ENCODE measurements at places on chromosomes 5 and 9. TPM values are rescaled to one million over a fixed set of nuclear protein-coding genes. Genes with fewer than 3 reads are reported as not detected.

DNA sequence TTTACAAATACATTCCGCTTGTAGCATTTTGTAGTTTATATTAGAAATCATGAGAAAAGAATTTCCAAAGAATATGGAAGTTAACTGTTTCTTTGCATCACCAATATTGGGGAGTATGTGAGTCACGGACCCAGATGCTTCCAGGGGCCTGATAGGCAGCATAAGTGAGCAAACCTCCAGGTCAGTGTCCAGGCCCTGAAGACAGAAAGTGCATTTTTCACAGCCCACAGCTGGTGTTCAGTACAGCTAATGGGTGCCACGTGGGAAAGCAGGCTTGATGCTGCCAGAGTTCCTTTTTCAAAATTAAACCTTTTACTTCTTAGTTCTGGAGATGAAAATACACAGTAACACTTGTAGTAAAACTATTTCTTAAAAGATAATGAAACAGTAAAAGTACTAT, 454.4 kb upstream of the ACTBL2 start:
- no peak for DNase-seq

DNA sequence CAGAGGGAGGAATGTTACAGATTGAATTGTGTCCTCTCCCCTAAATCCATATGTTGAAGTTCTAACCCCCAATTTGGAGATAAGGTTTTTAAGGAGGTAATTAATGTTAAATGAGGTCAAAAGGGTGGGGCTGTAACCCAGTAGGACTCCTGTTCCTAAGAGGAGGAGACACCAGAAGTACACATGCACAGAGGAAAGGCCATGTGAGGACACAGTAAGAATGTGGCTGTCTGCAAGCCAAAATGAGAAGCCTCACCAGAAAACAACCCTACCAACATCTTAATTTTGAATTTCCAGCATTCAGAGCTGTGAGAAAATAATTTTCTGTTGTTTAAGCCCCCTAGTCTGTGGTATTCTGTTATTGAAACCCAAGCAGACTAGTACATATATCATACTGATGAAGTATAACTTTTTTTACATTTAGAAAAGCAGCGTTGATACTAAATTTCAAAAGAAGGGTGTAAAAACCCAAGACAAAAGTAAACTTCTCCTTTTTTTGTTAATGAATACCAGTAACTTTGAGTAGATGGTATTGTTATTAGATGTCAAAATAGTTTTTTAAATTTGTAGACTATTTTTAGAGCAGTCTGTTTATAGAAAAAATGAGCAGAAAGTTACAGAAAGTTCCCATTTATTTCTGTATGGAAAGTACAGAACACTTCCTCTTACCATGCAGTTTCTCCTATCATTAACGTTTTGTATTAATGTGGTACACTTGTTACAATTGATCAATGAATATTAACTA, 25.1 kb downstream of the RNF180 start:
- DNase-seq = no peak

DNA sequence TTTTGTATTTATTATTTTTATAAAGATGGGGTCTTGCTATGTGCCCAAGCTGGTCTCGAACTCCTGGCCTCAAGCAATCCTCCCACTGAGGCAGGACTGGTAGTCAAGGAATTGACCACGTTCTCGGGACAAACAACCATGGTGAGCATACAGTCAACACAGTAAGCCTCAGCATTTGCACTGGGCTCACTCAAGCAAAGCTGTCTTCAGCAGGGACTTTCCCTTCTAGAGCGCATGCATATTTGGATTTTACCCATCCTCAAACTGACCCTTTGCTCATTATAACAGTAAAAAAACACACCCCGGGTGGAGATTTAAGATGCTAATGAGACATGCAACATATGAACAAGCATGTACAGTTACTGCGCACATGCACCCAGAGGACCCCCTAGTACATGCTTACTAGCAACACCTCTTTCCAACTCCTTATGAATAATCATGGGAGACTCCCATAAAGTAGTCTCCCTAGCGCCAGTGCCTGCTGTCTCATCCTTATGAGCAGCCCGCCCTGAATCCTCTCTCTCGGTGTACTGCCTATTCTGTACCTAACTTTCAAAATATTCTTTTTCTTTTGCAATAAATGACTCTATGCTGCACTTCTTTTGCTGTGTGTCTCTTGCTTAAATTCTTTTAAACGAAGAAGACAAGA, 41.5 kb downstream of the C5orf22 start:
- no peak for DNase-seq

GRCh38 chr5:43852279-43852678, 249.3 kb downstream of the NNT start:
- no peak for DNase-seq

GRCh38 chr5:181181650-181182565, 23.1 kb downstream of the TRIM7 start:
- peak; percentile 85 for DNase-seq

DNA sequence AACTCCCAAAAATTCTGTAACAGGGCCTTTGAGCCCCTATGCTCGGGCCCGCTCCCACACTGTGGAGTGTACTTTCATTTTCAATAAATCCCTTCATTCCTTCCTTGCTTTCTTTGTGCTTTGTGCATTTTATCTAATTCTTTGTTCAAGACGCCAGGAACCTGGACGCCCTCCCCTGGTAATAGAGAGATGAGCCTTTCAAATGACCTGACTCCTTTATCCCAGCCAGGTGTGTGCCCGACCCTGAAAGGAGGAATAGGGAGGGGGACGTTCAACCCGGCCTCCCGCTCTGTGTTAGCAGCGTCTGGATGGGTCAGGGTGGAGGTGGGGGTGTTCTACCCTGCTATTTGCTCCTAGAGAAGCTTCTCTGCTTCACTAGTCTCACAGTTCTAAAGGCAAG, 53.9 kb downstream of the FXN start:
- no peak for DNase-seq

DNA sequence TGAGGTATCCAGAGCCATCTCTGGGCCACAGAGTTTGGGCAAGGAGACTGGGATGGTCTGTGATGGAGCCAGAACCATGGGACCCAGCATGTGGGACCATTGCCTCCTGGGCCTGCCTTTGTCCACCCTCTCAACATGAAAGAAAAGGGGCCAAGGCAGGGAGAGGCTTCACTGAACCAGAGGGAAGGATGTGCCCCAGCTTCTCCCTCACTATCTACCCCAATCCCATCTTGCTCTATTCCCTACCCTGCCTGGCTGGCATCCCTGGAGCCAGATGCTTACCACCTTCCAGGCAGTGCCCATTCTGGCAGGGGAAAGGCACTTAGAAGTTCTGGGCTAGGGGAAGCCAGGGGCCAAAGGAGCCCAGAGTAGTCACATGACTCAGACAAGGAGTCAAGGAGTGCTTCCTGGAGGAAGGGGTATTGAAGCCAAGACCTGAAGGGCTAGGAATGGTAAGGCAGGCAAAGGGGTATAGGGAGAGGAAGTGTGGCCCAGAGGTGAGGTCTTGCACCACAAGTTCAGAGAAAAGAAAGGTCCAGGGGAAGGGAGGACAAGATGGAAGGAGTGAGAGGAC, 9.8 kb downstream of the PDLIM4 start:
- DNase-seq = no peak

DNA sequence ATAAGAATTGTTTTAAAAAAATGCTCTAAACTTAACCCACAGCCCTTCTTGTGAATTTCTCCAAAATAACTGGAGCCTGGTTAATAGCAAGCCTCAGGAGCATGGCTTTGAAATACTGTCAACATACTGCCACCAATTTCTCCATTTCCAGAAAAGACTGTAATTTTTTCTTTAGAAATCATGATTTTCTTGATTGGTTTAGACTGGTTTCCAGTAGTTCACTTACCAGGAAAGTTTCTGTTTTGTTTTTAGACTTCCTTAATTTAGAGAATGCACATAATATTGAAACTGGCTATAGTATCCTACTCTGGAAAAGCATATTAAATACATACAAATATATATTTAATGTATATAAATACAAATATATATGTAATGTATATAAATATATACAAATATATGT, 4.5 kb upstream of the CD274 start:
- DNase-seq = no peak

GRCh38 chr5:23389291-23390101, 117.9 kb upstream of the PRDM9 start:
- DNase-seq = no peak

DNA sequence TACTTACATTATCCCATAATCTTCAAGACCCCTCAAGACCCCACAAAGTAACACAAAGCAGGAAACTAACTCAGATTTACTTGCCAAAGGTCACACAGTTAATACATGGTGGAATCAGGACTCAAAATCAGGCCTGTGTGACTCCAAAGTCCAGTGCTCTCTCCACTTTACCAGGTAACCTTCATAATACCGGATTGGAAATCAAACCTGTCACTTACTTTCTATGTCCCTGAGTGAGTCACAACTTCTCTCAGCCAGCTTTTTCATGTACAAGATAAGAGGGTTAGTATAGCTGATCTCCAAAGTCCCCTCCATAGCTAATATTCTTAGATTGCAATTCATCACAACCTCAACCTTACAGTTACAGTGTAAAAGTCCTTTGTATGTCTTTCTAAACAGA, 17.1 kb downstream of the STRBP start:
- no peak for DNase-seq

GRCh38 chr9:122239722-122240121, 11.0 kb upstream of the LHX6 start:
- no peak for DNase-seq

DNA sequence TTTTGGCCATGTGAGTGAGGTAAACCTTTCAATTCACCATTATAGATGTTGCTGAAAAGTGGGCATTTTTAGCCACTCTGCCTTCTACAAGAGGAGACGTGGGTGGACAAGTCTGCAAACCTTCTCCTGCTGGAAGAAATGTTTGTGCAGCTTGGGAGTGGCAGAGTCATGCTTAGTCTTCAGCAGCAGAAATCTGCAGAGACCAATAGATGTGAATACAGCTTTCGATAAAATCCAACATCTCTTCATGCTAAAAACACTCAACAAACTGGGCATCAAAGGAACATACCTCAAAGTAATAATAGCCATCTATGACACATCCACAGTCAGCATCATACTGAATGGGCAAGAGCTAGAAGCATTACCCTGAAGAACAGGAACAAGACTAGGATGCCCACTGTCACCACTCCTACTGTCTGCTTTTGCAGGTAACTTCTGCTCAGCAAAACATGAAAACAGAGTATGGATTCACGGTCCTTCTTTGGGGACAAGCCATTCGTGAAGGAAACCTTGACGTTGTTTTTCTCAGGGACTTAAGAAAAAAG, 91.3 kb downstream of the RALGPS1 start:
- DNase-seq = no peak

DNA sequence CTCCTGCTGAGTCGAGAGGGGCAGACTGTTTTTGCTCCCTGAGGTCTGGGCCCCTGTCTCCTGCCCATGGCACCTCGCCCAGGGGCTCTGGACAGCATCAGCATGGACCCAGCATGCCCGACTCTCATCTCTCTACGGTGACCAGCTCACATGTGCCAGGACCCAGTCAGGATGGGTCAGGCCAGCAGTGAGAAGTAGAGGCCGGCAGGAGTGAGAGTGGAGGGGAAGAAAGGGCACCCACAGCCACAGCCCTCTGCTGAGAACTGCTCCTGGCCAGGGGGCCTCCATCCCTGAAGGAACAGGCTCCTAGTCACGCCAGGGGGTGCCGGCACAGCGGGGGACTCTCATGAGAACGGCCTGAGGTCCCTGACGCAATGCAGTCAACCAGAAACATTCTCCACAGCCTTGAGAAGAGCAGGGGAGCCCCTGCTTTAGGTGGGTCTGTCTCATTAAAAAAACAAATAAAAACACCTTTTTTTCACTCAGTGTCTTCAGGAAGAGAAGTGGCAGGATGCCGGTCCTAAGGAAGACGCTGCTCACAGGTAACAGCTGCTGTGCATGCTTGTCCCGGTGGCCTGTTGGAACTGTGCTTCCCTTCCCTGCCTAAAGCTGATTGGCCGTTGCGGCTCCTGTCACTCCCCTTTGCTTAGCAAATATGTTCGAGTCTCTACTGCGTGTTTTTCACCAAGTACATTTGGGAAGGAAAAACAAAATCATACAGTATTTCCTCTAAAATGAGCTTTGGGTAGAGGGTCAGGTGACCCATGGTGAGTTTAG, 85.7 kb upstream of the FBXW11 start:
- no peak for DNase-seq

DNA sequence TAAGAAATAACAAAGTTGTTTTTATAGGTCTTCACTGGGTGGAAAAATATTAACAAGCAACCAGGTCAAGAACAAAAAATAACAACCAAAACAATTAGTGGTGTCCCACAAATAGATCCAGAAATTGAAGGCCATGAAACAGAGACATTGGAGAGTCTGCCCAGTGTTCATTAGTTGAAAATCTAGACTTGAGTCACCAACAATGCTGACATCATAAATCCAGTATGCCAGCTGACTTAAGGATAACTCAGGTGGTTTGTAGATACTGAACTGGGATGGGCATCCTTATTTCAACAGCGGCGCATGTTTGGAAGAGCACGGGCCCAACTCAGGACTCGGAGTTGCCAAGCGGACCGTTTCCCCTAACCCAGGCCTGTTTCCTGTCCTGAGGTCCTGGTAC, 80.7 kb upstream of the TNFAIP8 start:
- DNase-seq = no peak

DNA sequence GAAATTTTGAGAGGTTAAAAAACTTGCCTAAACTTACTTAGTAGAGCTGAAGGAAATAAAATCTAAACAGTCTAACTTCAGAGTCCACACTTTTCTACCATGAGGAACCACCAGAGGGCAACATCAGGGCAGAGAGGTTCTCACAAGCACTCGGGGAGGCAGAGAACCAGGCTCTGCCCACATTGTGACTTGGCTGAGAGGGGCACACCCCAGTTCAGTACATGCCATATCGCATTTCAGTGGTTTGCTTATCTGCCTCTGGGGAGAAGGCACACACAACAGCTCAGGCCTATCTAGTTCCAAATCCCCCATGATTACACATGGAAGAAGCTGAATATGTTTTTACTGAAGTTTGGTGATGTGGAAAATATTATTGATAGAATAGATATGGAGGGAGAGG, 49.2 kb downstream of the EQTN start:
- DNase-seq = no peak

- DNase-seq = no peak
Measured at GRCh38 chr5:150731669-150732242, 27.1 kb downstream of the DCTN4 start.

DNA sequence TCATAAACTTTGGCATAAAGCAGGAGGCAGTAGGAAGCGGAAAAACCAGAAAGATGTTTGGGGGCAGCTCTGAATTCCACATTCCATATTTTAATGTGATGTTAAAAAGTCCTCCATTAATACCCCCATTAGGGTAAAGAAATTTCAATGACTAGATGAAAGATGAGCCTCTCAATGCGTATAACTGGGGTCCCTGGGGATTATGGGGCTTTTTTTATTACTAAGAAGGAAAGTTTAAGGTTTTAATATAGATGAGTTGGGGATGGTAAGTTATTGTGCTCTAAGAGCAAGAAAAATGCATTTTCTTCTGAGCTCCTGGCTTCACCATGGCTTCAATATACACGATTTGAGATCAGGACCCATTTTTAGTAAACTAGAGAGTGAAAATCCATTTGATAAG, 321.9 kb downstream of the CDK5RAP2 start:
- no peak for DNase-seq

The HRH2 gene
- total RNA-seq = 8.2 TPM

The SAPCD2 gene
- 0.33 TPM for total RNA-seq

The PCDH12 gene
- 8.7 TPM for total RNA-seq

The CCDC183 gene
- total RNA-seq = 0.29 TPM

The CNTFR gene
- total RNA-seq = 15.5 TPM

The PHF24 gene
- total RNA-seq = 0.93 TPM

The TRIP13 gene
- 1.6 TPM for total RNA-seq

The CDX1 gene
- total RNA-seq = not detected

The SOX30 gene
- 0.29 TPM for total RNA-seq

The ZCCHC7 gene
- total RNA-seq = 24.2 TPM

The KCNT1 gene
- 0.28 TPM for total RNA-seq
